ENCODE measurements at places on chromosomes 5 and 9.

GRCh38 chr5:16502866-16503265 lies 37.3 kb upstream of the ZNF622 start:
- no peak for DNase-seq

- no peak for DNase-seq
Measured at GRCh38 chr5:34978681-34979080, 49.3 kb downstream of the DNAJC21 start.

- DNase-seq: no peak
Measured at GRCh38 chr5:142795251-142795650, 25.1 kb downstream of the ARHGAP26 start.

- no peak for DNase-seq
Measured at GRCh38 chr5:129630101-129630500, 117.8 kb upstream of the MINAR2 start.

DNA sequence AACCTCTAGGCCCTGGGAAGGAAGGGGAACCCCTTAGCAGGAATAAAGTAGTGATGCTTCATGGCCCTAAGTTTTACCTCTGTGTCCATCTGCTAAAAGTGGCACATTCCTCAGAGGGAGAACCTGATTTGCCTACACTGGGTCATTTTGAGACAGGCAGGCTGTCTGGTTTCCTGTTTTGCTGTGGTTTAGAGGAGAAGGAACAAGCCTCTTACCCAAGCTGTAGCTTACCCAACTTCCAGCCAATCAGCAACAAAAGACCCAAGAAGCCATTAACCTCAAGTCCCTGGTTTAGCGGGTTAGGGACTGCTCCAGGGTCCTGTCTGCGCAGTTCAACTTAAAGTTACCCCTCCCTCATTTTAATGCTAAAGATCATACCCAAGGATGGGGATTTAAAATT lies 411.0 kb downstream of the MAT2B start:
- DNase-seq: peak; percentile 8

DNA sequence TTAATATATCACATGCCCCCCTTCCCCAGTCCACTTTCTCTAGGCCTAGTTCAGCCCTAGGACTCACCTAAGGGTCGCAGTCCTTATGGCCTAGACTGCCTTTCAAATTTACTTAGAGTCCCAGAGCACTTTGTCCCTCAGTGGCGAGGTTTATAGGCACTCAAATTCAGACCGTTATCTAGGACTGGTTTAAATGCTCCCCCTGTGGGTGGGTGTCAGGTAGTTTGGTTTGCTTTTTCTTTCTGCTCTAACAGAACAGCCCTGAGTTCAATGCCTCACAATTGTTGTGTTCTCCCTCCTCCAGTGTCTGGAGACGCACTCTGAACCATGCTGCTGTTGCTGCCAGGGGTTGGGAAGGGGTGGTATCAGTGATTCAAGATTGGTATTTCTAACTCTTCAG lies 317.1 kb downstream of the MAT2B start:
- DNase-seq: no peak

DNA sequence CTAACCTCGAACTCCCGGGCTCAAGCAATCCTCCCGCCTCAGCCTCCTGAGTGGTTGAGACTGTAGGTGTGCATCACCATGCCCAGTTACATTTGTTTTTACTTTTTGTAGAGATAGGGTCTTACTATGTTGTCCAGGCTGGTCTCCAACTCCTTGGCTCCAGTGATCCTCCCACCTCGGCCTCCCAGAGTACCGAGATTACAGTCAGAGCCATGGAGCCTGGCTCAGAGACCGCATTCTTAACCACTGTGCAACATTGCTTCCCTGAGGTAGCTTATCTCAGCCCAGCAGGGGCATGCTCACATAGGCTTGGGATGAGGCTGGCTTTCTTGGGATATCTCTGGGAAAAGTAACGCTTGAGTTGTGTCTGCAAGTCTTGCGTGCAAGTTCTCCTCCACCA lies 99.7 kb downstream of the SPRY4 start:
- DNase-seq: no peak

DNA sequence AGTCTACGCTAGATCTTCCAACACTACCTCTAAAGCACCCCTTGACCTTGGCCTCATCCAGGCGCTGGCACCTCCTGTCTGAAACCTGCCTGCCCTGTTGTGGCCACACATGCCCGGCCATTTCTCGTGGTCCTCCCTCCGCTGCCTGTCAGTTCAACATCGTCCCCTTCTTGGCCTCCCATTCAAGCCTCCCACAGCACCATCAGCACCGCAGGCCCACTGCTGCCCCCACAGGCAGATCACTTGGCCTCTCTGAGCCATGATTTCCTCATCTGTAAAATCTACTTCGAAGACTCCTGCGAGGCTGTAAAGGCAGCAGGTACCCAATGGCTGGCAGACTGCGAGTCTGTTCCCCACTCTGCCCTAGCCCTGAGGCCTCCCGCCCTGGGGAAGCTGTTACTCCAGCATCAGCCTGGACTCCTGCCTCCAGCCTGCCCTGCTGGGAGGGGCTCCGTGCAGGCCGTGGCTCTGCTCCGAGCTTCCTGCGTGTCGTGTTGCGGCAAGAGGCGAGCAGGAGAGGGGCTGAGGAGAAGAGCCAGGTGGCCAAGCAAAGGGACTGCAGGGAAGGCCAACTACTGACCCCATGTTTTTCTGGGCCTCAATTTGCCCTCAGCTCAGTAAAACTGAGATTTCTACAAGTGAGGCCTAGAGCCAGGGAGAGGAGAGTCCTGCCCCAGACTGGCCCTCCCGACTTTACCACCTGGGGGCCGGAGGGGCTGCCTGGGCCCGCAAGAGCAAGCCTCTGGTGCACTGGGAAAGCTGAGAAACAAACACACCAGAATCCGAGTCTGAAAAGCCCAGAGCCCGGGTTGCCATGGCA lies 70.5 kb upstream of the LRRTM2 start:
- DNase-seq: no peak

GRCh38 chr5:10825897-10826644 lies 65.0 kb upstream of the DAP start:
- no peak for DNase-seq

GRCh38 chr5:10985721-10986110 lies 224.7 kb upstream of the DAP start:
- DNase-seq: no peak

- DNase-seq: no peak
Measured at GRCh38 chr5:150020249-150020648, 19.7 kb downstream of the HMGXB3 start.

DNA sequence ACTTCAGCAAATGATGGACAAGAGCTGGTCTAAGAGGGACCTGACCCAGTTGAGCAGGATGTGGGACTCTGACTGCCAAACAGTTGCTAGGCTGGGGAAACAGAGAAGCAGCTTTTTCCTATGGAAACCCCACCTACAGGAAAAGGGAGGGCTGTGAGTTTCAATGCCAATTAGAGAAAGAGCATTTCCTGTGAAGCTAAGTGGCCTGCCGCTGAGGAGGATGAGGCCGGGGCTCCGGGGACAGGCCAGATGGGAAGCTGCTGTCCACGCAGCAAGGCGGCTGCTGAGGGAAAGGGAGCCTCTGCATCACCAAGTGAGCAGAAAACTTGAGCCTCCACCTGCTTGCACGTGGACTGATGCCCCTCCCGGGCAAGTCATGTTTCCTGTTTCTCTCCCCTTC lies at the start of gene PCDH12:
Gene PCDH12, minus strand, starts transcription at position 90 of the 400 bp plus-strand sequence. CDS start 351 bp downstream, outside the sequence.
- no peak for DNase-seq

DNA sequence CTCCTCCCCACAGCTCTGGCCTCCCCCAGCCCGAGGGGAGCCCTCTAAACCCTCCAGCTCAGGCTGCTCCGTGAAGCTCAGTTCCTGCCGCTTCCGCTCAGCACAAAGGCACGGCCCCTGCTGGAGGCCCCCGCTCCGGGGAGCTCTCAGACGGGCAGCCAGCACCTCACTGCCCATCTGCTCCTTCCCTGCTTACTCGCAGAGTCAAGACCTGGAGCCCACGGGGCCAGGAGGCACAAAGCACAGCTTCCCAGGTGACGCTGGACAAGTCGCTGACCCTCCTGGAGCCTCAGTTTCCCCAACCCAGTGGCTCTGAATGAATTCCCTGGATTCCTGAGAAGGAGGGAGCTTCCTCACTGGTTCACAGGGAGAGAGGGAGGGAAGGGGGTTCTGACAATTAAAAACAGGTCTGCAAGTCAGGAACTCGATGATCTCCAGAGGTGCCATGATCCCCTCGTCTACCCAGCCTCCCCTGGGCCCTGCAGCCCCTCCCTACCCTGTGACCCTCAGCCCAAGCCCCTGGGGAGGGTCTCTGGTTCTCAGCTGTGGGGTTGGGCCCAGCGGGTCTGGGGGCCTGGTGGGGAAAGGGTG lies 36.2 kb downstream of the VAV2 start:
- peak; percentile 12 for DNase-seq

DNA sequence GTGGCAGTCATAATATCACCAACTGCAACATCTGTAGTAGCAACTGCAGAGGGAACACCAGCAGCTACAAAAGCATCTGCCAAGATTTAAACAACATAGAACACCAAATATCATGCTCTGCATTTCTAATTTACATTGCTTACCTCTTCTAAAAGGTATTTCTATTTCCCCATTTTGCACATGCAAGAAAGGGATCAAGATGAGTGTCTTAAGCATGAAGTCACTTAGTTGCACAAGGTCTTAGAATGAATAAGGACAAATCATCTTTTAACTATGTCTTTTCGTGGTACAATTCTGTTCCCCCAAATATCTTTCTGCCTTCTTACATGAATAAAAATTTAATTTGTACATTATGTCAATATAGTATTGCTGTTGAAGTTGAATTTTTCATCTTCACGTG lies 1746.4 kb downstream of the EFNA5 start:
- no peak for DNase-seq

DNA sequence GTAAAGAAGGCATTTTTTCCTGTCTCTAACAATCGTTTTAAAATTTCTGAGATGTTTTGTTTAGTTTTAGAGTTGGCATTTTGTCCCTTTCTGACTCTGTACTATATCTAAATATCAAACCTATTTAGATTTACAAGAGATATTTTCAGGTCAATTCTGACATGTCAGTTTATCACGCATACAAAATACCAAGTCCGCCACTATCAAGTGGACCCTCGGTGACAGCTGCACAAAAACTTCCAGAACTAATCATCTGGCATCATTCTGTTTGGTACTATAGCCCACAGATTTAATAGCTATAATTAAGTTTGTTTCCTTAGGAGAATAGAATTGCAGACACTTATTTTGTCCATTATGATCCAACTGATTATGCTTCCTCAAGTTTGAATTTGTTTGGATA lies 1278.2 kb downstream of the CDH12 start:
- DNase-seq: no peak

DNA sequence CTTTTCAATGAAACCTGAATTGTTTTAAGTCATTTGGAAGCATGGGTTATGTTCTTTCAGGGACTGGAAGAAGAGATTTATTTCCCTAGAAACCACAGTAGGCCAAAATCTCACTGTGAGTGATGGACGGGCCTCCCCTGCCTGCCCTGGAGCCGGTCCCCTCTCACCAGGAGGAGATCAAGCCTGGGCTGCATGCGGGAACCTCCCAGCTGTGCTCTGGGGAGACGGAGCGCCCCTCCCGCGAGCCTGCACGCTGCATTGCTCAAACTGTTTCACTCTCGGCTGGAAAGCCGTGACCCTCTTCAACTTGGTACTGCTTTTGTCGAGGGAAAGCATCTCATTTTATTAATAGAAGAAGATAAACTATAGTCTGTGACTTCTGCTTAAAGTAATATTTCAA lies 85.4 kb downstream of the IRX2 start:
- DNase-seq: no peak

GRCh38 chr9:135498381-135499126 lies 1.9 kb upstream of the MRPS2 start:
- DNase-seq: no peak

- no peak for DNase-seq
Measured at GRCh38 chr9:118017607-118018122, 313.5 kb downstream of the TLR4 start.
